Amniotic epithelial cell (primary cell): ENCODE measurements at places on chromosomes 1 and 21.

GRCh38 chr1:107152395-107152794, 11.6 kb downstream of the NTNG1 start:
- DNase-seq: no peak

DNA sequence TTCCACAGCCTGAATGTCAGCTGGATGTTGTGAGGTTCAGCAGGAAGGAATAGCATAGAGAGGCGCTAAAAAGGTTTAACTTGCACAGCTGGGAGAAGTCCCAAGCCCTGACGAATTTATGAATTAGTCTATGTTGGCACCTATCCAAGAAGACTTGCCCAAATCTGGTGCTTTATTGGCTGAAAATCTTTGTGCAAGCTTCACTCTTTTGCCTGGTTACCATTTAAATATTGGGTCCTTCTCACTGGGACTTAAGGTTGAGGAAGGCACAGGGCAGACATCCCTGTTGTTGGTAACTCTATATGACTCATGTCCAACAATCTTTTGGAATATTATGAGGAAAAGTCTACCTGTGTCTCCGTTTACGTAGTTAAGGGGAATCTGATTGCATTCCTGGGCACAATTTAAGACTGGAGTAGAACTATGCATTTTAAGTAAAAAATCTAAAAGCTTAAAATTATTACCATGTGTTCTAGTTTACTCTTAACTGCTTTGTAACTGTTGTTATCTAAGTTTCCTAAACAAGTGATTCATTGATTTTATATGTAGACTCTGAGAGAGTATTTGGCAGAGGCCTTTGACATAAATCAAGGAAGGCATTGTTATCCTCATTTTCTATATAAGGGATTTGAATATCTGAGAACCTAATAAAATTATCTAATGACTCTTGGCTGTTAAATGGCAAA, 181.7 kb upstream of the DPYD start:
- DNase-seq: no peak

- DNase-seq: peak; percentile 70
Observed at GRCh38 chr1:223747838-223748335, 35.5 kb downstream of the CAPN2 start.

GRCh38 chr1:100219883-100220282, 29.8 kb downstream of the DBT start:
- DNase-seq: peak; percentile 38

DNA sequence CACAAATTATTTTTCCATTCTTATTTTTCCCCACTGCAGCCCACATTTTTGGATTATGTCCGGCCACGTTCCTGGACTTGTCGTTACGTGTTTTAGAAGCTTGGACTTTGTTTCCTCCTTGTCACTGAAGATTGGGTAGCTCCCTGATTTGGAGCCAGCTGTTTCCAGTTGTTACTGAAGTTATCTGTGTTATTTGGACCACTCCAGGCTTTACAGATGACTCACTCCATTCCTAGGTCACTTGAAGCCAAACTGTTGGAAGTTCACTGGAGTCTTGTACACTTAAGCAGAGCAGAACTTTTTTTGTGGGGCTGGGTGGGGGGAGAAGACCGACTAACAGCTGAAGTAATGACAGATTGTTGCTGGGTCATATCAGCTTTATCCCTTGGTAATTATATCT, 12.2 kb upstream of the AXDND1 start:
- peak; percentile 87 for DNase-seq

DNA sequence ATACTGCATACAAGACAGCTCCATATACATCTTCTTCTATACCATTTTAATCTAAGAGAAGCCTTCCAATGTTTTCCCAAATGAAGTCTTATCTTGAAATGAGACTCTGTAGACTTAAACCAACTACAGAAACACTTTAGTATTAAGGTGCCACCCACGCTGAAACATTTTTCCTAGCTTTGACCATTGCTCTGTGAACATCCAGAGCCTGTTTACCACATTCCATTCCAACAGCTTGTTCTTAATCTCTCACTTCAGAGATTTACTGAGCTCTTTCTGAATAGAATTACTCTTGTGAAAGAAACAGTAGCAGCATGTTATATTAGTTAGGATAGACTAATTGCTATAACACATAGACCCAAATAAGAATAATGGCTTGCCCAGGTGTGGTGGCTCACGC, 19.6 kb upstream of the POGZ start:
- peak; percentile 87 for DNase-seq

- DNase-seq: no peak
Observed at GRCh38 chr1:206521127-206521526, 13.8 kb downstream of the RASSF5 start.

- DNase-seq: no peak
Observed at GRCh38 chr1:20931930-20932436, 144.9 kb upstream of the HP1BP3 start.

DNA sequence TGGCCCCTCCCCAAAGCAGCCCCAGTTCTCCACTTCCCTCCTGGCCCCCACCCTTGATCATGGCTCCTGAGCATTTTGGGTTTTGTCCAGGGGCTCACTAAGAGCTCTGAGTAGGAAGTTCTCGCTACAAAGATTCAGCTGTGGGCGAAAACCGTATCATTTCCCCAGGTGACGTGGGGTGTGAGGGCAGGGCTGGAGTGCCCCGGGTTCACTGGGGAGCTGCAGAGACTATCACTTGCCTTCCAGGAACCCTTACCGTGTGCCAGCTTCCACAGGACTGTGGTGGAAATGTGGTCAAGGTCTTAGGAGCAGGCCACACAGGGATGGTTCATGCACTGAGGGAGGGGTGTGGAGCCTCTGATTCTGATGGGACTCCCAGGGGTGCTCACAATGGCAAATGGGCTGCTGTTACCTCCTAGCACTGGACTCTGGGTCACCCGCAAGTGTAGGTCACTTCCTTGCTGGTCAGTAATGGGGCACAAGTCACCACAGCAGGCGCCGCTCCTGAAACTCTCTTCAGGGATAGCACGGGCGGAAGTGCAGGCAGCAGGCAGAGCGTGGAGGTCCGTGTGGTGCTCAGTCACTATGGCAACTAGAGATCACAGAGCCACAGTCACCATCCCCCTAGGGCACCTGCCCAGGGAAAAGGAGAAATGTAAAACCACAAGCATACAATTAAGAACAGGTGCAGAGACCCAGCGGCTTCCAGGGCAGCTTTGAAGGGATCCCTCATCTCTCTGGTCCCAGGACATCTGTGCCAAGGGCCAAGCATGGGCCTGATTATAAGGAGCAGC, 35.4 kb downstream of the RSPH1 start:
- no peak for DNase-seq

- no peak for DNase-seq
Observed at GRCh38 chr21:25350056-25350455, 257.2 kb downstream of the MRPL39 start.

DNA sequence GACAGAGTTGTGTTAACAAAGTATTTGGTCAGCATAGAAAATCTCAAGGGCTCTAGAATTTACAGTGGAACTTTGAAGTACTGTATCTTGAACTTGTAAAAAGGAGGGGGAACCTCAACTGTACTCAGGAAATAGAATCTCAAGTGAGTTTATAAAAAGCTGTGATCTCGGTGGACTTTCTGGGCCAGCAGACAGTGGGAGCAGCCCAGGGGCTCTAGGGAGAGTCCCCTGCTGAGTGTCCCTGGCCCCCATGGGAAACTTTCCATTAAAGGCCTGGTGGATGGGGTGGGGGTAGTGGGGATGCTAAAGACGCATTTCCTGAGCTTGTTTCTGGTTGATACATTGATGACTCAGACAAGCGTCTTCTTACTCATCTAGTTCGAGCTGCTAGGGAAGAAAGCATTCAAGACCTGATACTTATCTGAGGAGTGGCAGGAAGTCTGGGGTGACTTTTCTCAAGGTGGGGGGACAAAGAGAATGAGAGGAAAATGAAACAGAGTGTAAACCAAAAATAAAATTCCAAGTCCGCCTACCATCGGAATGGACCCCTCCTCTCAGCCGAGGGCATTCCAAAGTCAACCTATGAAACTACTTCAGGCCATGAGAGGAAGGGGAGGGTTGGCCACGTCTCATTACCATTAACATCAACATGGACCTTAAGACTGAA, 65.5 kb downstream of the NID1 start:
- peak; percentile 80 for DNase-seq

GRCh38 chr1:43529206-43529731, 1.4 kb upstream of the PTPRF start:
- peak; percentile 78 for DNase-seq

GRCh38 chr1:62294261-62294660, 25.0 kb downstream of the KANK4 start:
- DNase-seq: no peak

- no peak for DNase-seq
Observed at GRCh38 chr1:113178106-113178505, 105.1 kb downstream of the LRIG2 start.
